ENCODE measurements at places on chromosomes 3 and 15.

- peak; percentile 87 for DNase-seq
Measured at GRCh38 chr15:96330064-96330449, 443 bp upstream of the NR2F2 start.

GRCh38 chr3:35500641-35501350 lies 138.5 kb upstream of the ARPP21 start:
- DNase-seq: no peak

- DNase-seq: no peak
Measured at GRCh38 chr3:148074946-148075345, 622.8 kb upstream of the AGTR1 start.

DNA sequence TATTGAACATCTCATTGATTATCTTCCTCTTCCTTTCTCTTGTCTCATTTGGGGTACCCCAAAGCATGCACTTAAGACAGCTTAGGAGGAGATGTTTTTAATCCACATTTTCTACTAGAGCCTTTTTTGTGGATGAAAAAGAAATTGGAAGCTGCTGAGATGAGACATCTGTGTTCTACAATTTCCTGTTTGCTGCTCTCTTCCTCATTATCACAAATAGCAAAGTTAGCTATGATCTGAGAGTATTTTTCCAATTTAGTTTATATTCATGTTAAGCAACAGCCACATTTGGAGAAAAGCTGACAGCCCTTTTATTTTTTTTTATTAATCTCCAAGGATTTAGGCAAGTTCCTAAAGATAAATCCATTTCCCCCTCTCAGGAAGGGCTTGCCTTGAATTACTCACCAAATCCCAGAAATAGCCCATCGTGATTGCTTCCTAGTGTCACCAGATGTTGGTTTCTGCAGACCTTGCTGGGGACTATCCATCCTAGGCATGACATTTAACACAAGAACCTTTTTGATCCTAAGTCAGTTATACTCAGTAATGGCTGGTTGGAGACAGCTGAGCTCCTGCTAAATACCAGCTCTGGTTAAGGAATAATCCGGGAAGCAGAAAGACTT lies 70.8 kb upstream of the FILIP1L start:
- DNase-seq: no peak

Data from cardiac muscle cell (in vitro differentiated cells and primary cell).